ENCODE measurements at places on chromosomes 16 and 17.

DNA sequence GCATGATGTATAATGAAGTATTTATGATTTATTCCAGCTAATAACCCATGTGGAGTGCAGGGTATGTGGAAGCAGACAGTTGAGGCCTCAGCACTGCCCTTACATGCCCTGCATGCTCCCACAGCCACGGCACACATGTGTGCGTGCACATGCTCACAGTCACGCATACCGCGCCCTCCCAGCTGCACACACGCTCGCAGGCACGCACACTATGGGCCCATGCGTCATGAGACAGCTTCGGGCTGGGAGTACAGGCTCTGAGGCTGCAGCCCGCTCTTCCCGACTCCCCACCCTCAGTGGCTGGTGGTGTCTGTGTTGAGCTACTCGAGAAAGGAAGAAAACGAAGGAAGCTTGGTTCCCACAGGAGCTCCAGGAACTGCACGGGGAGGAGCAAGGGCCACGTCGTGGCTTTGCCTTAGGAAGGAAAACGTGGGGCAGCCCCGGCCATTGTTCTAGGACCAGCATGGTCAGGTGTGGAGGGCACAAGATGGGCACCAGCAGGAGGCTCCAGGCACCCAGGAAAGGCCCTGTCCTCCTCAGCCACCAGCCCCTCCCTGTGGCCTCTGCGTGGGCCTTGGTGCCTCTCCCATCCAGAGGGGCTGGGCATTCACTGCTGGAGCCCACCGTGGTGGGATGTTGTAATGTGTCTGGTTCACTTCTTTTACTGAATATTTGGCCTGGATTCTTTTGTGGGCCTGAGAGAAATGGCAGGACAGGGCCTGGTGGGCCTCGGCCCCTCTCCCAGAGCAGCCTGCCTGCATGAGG, 27.5 kb upstream of the CDH15 start:
- DNase-seq = peak; percentile 25

- no peak for DNase-seq
Observed at GRCh38 chr17:55454906-55455474, 33.4 kb upstream of the MMD start.

DNA sequence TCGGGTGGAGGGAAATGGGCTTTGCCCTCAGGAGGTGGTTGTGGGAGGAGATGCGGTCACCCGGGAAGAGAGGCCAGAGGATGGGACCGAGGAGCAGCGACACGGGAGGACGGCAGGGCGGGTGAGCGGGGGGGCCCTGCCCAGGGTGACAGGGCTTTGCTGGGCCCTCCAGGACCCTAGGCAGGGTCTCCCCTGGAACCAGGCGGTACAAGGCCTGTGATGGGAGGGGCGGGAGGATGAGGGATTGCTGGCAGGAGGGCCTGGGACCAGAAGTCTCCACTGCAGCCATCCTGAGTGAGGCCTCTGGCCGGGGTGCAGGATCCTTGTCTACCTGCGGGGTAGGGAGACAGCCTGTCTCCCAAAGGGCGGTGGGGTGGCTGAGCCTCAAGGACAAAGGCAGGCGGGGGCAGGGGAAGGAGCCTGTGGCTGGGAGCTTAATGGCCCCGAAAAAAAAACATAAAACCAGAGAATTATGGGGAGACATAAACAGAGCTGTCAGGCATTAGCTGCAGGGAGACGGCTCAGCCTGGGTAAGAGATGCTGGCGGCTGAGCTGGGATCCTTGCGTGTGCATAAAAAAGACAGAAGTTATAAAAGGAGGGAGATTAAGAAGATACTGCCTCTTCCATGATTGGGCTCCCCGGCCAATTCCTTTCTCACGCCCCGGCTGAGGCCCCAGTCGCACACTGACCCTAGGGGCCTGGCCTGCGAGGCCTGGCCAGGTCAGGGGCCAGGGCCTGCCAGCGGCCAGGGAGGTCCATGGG, 66.7 kb downstream of the SREBF1 start:
- DNase-seq = no peak

GRCh38 chr16:66580605-66581209, 1.4 kb downstream of the CMTM2 start:
- DNase-seq = no peak

DNA sequence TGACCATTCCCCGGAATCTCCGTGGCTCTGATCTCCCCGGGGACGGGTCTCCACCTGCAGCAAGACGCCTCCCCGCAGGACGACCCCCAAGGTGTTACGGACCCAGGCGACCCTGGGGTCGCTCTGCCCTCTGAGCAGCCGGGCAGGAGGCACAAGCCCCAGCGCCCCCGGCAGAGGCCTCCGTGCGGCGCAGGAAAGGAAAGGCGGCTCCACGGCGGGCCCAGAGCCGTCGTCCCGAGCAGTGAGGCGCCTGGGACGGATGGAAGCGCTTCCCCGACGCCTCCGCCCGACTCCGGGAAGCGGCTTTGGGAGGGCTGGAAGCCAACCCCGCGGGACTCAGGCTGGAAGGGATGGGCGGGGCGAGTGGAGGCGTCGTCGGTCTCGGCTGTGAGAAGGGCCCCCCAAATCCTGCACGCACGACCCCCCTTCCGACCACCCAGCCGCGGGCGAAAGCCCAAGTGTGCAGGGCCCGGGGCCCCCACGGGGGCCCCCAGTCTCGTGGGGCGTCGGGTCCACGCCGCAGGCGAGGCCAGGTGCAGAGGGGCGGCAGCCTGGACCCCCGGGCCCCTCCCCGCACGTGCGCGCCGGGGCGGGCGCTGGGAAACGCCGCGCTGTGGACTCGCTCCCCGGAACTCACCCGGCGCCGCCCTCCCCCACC, 32.7 kb upstream of the RPH3AL start:
- DNase-seq = peak; percentile 59

Measured in ovary (tissue), 10 donors.